ENCODE measurements at places on chromosomes 7 and 10.

DNA sequence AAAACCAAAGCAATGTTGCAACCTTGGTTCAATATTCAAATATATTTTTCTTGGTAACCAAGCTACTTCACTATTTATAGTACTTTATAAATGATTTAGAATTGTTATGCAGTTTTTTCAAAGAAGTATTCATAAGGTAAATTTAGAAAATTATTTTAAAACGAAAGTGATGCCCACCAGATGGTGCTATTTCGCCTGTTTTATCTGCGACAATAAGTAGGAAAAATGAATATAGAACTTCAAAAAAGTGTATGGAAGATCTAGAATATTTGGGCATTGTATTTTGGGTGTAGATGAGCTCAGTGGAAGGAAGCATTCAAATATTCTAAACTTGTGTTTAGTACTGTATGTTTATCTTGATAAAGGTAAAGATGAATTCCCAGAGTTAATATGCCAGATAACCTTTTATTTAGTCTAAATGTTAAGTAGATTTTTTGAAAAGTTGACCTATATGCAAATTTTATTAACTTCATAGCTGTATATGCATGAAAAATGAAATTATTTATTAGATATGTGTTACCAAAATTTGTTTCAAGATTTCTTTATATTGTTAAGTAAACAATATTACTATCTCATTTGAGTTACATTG lies 93.2 kb downstream of the ADK start:
- no peak for DNase-seq

DNA sequence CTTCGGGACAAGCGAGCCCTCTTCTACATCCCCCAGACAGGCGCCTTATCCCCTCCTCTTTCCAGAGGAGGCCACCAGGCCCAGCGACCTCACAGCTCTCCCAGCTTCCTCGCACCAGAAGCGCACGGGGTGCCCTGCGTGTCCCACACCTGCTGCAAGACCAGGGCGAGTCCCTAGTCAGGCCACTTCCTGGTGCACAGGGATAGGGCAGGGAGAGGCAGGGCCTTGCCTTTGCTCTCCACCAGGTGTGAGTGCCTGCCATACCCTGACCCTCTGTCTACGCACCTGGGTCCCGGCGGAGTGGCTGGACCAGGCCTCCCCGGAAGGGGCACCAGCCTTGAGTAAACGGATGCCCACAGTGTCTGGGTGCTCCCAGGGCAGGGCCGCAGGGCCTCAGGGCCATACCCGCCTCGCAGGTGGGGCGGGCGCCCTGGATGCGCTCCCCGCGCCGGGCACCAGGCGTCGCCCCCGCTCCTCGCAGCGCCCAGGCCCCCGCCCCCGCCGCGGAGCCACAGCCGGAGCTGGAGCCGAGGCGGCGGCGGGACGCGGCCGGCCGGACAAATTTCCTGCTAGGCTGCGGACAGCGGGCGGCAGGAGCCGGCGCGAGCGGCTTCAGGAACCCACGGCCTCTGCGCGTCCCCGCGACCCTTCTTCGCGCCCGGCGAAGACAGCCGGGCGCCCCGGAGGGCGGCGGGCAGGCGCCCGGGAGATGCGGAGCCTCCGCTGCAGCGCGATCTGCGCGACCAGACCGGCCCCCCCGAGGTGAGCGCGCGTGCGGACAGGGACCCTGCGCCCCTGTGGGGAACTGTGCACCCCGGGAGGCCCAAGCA lies at the start of gene PTPRE:
Gene PTPRE, plus strand, starts transcription at position 556 of the 830 bp plus-strand sequence. CDS start 133,779 bp downstream, outside the sequence.
- peak; percentile 83 for DNase-seq

DNA sequence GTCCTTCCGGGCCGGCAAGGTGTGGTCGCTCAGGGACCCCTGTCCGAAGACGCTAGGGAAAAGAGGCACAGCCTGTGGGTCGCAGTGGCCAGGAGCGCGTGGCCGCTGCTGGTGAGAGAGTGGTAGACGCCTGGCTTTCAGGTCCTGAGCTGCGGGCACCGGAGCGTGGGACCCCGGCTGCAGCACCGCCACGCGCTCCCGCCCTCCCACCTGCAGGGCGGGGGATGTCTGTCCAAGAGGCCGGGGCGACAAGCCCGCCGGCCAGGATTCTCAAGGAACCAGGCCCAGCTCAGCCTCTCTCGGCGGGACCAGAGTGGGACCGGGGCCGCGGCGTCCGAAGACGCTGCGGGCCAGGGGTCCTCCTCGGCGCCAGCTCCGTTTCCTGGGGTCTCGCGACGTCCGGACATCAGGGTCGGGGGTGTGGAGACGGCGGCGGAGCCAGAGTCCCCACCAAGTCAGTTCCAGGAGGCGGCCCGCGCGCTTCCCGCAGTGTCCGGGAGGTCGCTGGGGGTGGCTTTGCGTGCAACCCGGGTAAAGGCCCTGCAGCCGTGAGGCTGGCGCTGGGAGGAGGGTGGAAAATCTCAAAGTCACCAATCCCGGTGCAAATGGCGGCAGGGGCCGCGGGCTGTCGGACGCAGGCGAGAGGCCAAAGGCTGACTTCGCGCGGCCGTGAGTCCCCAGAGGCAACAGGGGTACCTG lies 5.5 kb downstream of the ZNF503 start:
- DNase-seq = peak; percentile 60

- no peak for DNase-seq
Measured at GRCh38 chr10:128599030-128599429, 472.8 kb upstream of the MKI67 start.

- DNase-seq = no peak
Measured at GRCh38 chr7:27771111-27771510, 31.1 kb downstream of the TAX1BP1 start.

- no peak for DNase-seq
Measured at GRCh38 chr10:21385996-21386585, 139.4 kb downstream of the SKIDA1 start.

DNA sequence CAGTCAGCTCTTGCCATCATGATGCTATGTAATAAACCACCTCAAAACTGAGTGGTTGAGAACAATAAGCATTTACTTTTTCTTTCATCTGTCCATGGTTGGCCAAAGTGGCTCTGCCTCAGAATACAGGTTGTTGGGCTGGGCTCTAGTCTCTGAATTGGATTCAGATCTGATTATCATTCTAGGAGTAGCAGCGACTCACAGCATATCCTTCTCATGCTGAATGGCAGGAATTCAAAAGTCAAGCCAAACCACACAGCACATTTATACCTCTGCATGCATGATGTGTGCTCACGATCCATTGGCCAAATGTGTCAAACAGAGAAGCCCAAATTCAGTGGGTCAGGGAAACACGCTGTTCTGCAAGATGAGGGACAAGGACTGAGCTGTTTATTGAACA lies 13.6 kb upstream of the GALNT11 start:
- DNase-seq = no peak

DNA sequence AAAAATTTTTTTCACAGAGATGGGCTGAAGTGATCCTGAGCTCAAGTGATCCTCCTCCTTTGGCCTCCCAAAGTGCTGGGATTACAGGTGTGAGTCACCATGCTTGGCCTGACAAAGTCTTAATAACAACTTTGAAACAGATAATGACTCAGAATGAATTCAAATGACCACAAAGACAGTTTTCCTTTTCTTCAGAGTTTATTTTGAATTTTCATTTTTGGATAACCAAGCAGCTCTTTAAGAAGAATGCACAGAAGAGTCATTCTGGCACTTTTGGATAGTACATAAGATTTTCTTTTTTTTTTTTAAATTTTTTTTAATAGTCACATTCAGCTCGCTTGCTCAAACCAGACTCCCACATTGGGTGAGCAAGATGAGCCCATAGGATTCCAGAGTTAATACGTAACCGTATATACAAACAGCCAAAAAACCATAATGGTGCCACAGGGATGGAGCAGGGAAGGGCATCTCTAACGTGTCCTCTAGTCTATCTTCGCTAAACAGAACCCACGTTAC lies 43.0 kb upstream of the NMT2 start:
- no peak for DNase-seq

DNA sequence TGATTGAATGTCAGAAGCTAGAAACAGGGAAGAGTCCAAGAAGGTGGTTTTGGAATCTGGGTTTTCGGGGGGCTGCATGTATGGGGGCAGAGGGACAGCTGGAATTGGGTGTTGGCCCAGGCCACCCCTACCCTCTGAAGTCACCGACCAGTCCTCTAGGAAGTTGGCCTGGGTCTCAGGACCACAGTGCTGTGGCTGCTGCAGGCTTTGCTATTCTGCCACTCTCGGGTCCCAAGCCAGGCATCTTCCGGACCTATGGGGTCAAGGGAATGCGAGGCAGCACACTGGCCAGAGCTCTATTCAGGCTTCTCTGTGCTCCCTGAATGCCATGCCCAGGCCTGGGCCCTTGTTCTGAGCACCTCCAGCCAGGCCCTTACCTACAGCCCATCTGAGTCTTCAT lies 13.2 kb downstream of the FGF8 start:
- peak; percentile 37 for DNase-seq

DNA sequence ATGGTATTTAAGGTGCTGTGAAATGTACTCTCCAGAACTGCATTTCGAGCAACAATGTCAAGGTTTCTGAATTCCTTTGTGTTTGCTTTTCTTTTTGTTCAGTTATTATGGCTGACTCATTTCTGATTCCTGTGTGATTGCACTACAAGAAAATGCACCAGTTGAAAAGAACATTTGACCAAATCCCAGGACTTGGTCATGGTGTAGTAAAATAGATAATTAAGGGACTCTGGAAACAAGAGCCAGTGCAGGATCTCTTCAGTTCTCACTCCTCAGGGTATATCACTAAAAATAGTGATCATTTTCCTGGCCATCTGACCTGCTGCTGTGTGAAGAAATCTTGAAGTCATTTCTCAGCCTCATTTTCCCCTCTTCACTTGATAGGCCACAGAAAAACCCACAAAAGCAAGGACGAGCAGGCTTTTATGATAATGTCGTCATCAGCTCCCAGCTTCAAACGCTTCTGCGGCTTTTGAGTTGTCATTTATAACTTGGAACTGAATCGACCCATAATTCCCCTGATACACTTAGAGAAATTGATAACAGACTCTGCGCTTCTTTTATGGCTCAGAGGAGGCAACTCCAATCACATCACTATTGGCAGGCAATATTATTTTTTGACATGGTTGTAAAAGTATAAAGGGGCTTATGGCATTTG lies 274.7 kb downstream of the HDAC9 start:
- DNase-seq = no peak

GRCh38 chr7:463817-464453 lies 55.7 kb downstream of the PDGFA start:
- DNase-seq = no peak

DNA sequence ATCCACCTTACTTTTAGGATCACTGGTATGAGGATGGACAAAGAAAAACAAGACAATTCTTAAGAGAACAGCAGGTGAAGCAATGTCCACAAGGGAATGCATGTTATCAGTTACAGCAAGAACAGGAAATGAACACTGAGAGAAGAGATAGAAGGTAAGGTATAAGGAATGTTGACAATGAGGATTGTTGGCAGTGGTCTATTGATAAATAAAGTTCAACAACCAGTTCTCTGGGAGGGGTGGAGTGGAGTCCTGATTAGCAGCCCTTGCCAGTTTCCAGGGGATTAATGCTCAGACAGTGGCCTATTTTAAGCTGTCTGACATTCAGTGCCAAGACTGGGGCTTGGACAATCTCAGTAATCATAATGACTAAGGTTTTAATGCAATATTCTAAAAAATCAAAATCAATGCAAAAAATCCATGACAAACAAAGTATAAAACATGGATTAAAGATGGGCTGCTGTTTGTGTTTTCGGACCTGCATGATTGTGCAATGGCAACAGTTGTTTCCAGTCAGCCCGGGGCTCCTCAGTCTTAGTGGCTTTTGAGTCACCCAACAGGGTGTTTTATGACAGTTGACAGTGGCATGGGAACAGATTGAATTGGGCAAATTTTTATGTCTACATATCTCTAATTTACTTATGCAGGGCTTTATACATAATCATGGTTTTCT lies 13.8 kb upstream of the AKR1B1 start:
- no peak for DNase-seq

DNA sequence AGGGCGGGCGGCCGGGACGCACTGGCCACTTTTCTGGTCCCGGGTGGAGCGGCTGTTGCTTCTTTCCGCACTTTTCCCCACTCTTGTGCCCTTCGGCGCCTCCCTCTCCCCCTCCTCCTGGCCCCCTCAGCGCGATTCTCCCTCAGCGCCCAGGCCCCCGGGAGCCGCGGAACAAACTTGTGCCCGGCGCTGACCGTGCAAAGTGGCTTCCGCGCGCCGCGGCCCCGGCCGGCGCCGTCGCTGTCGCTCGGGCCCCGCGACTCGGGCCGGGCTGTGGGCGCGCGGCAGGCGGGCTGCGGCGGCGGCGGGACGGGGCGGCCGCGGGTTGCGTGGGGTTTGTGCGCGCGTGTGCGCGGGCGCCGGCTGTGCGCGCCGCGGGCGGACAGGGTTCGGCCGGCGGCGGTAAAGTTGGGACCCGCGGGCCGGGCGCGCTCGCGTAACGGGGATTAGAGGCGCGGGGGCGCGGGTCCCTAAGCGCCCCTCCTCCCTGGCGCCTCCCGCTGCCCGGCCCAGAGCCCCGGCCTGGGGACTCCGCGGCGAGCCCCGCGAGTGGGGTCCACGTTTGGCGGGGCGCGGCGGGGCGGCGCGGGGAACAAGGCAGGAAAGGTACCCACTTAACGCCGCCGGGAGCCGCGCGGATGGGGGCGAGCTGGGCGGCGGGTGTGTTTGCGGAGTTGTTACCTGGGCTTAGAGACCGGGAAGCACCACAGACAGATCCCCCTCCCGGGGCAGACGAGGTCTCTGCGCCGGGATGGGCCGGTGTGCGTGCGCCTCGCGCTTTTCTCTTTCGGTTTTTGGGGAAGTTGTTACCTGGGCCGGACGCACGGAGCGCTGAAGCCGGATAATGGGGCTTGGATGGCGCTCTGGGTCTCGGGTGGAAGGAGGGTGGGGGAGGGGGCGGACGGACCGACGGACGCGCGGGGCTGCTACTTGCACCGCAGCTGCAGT lies 860 bp downstream of the ZEB1 start:
- DNase-seq = no peak

GRCh38 chr7:3691478-3692158 lies 390.6 kb downstream of the SDK1 start:
- DNase-seq = no peak

GRCh38 chr7:130996205-130996832 lies 262.3 kb upstream of the KLF14 start:
- no peak for DNase-seq

GRCh38 chr7:3591944-3592343 lies 290.9 kb downstream of the SDK1 start:
- DNase-seq = no peak

Data from right forelimb (tissue), 1 donor.